ENCODE measurements at places on chromosomes 6 and 20.

DNA sequence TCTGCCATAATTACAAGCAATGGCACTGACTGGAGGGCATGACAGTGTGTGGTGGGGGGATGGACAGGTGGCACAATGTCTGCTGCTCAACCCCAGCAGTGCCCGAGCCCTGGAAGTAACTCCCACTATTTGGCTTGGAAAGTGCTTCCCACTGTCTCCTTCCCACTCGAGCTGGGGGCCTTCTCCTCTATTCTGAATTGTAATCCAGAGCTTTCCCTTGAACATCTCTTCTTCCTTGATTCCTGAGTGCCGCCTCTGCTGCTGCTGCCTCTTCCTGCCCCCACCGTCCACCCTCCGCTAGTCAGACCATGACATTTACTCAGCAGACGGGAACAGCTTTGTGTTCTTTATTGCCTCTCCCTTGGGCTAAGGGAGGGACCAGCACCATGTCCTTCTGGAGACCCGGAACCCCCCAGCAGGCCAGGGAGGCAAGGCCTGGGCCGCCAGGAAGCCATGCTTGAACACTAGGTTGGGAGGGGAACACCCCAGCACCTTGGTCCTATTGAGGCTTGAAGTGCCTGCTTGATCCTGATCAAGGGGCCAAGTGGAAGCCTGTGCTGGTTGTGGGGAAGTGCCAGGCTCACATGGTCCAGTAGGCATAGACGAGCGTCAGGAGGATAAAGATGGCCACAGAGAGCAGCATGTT is 17.0 kb downstream of the CCDC167 start:
- H3K4me3 ChIP-seq: no peak overlapping the region
- no peak overlapping the region for H3K27ac ChIP-seq
- H3K36me3 ChIP-seq: peaks cover 20% of the 10 kb centered on the region
- no peak for DNase-seq
- H3K4me1 ChIP-seq: no peaks in the 10 kb centered on the region

DNA sequence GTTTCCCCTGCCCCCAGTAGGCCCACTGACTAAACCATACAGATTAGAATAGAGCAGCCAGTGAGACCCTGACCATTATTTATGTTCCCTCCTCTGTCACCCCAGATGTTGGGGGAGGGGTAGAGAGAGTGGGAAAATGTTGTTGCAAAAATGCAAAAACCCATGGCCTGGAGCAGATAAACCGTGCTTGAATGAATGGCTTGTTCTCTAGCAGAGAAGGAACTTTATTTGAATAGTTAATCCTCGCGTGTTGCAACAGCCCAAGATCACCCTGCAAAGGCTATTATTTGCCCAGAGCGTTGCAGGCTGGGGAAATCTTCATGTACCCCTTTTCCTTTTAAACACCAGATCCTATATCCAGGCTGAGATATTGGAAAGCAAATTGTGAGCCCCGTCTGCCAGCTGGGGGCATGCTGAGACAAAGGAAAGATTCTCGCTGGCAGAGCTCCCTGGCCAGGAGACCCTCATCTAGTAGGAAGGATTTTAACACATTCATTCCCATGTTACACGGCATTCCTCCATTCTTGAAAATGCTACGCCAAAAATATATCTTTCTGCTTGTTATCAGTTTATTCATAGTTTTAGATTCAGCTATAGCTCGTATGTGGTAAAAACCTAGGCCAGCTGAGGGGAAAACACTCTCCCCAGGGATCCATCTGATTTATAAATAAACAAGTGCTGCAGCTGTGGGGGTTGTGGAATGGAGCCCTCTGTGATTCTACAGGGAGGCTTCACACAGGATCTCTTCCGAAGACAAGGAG is 53.0 kb downstream of the LINC00237 start:
- H3K36me3 ChIP-seq: no peaks in the 10 kb centered on the region
- no peak overlapping the region for H3K27ac ChIP-seq

DNA sequence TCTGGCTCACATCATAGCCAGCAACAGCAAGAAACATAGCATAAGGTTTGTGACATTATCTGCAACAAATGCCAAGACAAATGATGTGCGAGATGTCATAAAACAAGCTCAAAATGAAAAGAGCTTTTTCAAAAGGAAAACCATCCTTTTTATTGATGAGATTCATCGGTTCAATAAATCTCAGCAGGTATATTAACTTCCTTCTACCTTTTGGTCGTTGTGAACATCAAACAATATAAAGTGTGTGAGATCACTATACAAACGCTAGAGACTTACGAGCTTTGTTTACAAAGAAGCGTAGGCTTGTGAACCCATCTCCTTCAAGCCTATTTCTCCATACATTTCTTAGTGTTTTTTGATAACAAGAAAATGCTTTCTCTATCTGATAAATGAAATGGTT is 3.5 kb downstream of the WRNIP1 start:
- no peak for DNase-seq
- H3K27me3 ChIP-seq: no peaks in the 10 kb centered on the region
- H3K4me1 ChIP-seq: peaks cover 29% of the 10 kb centered on the region
- H3K27ac ChIP-seq: no peak overlapping the region
- H3K4me3 ChIP-seq: no peak overlapping the region

GRCh38 chr6:110486756-110487155 is 10.3 kb upstream of the SLC22A16 start:
- H3K4me3 ChIP-seq: no peak overlapping the region
- H3K27me3 ChIP-seq: no peaks in the 10 kb centered on the region
- H3K27ac ChIP-seq: no peak overlapping the region
- DNase-seq: no peak

DNA sequence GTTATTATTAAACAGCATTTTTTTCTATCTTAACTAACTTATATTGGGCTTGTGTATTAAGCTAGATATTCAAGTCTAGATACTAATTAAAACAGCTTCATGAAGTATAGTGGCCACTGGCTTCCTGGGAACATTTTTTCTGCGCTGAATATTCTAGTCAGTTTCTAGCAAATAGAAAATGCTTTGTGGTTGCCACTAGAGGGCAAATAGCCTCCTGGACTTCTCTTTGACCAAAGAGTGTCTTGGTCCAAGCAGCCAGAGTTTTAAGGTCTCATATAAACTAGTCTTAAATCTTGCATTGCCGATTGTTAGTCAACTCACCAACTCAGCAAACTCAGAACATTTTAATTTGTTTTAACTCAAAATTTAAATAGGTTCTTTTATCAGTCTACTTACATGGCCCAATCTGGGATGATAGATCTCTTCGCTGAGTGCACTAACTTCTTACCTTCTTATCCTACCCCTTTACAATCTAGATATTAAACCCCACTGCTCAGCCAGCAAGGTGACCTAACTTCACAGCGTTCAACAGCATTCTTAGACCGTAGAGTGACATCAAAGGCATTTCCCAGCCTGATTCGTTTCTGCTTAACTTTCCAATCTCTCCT is 24.6 kb upstream of the ID4 start:
- no peak overlapping the region for H3K4me3 ChIP-seq
- no peaks in the 10 kb centered on the region for H3K4me1 ChIP-seq
- no peaks in the 10 kb centered on the region for H3K36me3 ChIP-seq
- H3K27ac ChIP-seq: no peak overlapping the region
- H3K27me3 ChIP-seq: no peaks in the 10 kb centered on the region

- H3K36me3 ChIP-seq: no peaks in the 10 kb centered on the region
- no peak overlapping the region for H3K4me3 ChIP-seq
- no peak overlapping the region for H3K27ac ChIP-seq
- no peaks in the 10 kb centered on the region for H3K27me3 ChIP-seq
- DNase-seq: no peak
Measured at GRCh38 chr6:38001386-38001785, 181.9 kb downstream of the ZFAND3 start.

DNA sequence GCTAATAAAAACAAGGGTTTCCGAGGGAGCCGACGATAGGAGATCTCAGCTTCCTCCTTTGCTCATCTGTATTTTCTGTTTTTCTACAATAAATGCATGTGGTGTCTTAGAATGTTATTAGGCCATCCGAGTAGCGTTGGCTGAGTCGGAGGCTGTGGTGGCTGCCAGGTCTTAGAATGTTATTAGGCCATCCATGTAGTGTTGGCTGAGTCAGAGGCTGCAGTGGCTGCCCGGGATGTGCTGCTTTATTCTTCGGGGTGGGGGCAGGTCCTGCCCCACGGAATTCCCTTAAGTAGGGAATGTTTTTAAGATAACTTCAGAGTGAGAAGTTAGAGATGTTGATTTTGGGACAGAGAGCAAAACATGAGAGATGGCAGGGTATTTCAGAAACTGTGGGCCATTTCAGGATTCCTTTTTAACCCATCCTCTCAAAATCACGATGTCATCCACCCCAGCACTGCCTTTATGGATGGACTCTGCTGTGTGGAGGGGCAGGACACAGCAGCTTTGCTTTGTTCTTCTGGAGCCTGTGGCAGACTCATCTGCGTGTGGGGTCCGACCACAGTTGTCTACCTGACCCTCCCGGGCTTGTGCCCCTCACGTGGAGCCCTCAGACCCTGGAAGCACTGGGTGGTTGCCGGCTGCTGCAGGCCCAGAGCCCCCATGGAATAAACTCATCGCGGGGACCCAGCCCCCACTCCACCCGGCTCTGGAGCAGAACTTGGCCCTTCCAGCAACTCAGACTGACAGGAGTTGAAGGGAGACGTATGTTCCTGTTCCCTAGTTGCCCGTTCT is 20.4 kb downstream of the OSBPL2 start:
- H3K27me3 ChIP-seq: no peaks in the 10 kb centered on the region
- H3K4me3 ChIP-seq: no peak overlapping the region
- H3K27ac ChIP-seq: no peak overlapping the region
- peaks cover 70% of the 10 kb centered on the region for H3K36me3 ChIP-seq
- no peaks in the 10 kb centered on the region for H3K4me1 ChIP-seq
- no peak for DNase-seq

DNA sequence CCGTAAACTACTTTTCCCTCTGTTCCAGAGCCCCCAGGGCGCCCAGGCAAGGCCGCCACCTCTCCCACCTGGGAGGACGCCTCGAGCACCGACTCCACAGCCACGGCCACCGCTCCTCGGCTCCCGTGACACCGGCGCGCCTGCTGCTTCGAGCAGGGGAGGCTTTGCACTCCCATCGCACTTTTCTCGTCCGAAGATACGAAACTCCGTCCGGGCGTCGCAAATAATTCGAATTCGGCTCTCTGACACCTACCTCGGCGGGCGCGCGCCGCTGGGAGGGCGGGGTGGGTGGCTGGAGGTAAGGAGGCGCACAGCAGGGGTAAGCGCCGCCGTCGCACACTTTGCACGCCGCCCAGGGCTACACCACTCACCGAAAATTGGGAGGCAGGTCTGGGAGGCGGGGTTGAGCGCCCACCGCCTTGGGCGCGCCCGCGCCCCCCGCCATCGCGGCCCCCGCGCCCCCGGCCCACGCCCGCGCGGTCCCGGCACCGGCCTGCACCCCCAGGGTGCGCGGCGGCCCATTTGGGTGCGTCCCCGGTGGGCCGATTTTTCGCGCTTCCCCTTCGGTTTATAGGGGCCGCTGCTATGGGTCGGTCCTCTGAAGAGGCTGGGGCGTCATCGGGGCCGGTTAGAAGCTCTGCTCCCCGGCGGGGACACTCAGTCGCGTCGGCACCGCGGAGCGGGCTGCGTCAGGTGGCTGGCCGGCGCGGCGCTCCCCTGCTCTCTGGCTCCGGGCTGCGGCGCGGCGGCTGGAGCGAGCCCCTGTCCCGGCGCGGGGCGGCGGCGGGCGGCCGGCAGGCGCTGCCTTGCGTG is 36.2 kb downstream of the GNAS start:
- H3K36me3 ChIP-seq: no peaks in the 10 kb centered on the region
- H3K4me1 ChIP-seq: peaks cover 7% of the 10 kb centered on the region
- DNase-seq: peak; percentile 77
- H3K4me3 ChIP-seq: peak overlapping the region; percentile 86
- peak overlapping the region; percentile 68 for H3K27ac ChIP-seq
- H3K27me3 ChIP-seq: no peaks in the 10 kb centered on the region

DNA sequence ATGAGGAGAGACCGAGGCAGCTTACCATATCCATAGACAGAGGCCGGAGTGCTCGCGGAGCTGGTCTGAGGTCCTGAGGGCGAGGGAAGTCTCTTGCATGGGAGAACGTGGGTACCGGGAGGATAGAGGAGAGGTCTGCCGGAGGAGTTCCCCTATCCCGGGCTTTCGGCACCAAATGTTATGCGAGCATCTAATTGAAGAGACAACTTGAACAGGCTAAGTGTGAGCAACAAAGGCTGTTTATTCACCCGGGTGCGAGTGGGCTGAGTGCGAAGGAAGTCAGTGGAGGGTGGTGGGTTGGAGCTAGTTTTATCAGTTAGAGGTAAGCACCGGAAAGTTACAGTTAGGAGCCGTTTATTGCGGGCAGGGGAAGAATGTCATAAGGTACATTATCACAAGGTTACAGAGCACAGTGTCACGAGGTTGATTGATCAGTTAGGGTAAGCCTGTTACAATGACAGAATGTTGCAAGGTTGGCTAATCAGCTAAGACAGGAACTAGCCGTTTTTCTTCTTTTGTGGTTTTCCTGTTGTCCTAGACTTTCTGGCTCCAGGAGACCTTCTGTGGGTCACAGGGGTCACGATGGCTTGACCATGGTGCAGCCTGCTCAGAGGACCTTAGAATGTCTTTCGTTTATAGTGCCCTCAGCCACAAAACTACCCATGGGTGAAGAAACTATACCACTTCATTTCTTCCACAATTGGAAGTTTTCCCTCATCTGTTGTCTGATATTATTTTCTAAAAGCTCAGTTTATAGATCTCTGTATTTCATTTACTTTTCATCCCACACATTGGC is 746.0 kb upstream of the ADGRB3 start:
- H3K27me3 ChIP-seq: no peaks in the 10 kb centered on the region
- H3K36me3 ChIP-seq: no peaks in the 10 kb centered on the region
- no peak for DNase-seq
- no peak overlapping the region for H3K27ac ChIP-seq
- H3K4me3 ChIP-seq: no peak overlapping the region

GRCh38 chr6:125273965-125274364 is 27.8 kb downstream of the HDDC2 start:
- no peak for DNase-seq
- H3K4me1 ChIP-seq: peaks cover 9% of the 10 kb centered on the region
- H3K27ac ChIP-seq: no peak overlapping the region
- peaks cover 55% of the 10 kb centered on the region for H3K36me3 ChIP-seq
- no peak overlapping the region for H3K4me3 ChIP-seq

DNA sequence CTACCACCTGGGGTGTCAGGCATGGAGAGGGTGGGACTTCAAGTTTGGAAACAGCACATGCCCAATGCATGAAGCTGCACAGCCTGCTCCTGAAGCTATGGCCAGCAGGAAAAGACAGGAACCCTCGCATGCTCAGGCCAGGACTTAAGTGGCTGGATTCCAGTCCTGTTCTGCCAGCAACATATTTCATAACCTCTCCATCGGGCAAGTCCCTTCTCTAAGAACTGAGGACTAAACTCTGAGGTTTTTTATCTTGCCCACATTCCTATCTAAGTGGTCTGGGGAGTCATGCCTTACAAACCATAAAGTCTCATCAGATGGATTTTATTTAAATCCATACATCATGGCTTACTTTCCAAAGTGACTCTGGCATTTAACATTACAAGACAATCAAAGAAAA is 27.5 kb upstream of the AGPAT4 start:
- no peak overlapping the region for H3K4me3 ChIP-seq
- no peak for DNase-seq
- H3K27ac ChIP-seq: no peak overlapping the region
- no peaks in the 10 kb centered on the region for H3K4me1 ChIP-seq

- H3K4me3 ChIP-seq: no peak overlapping the region
- H3K4me1 ChIP-seq: no peaks in the 10 kb centered on the region
- H3K36me3 ChIP-seq: no peaks in the 10 kb centered on the region
- no peak overlapping the region for H3K27ac ChIP-seq
Measured at GRCh38 chr6:99092461-99092860, 144.7 kb upstream of the FBXL4 start.

- no peak overlapping the region for H3K4me3 ChIP-seq
- no peaks in the 10 kb centered on the region for H3K36me3 ChIP-seq
- H3K27ac ChIP-seq: no peak overlapping the region
- no peaks in the 10 kb centered on the region for H3K4me1 ChIP-seq
- no peak for DNase-seq
- H3K27me3 ChIP-seq: no peaks in the 10 kb centered on the region
Measured at GRCh38 chr6:40807484-40807883, 220.3 kb upstream of the LRFN2 start.
